Osteoblast (primary cell): ENCODE measurements at places on chromosomes 16 and 17. TPM values are rescaled to one million over a fixed set of nuclear protein-coding genes. Genes with fewer than 3 reads are reported as not detected.

- no peaks in the 10 kb centered on the region for H3K27me3 ChIP-seq
- no peak overlapping the region for H3K4me3 ChIP-seq
- no peak overlapping the region for H3K27ac ChIP-seq
Observed at GRCh38 chr17:29114141-29114540, 66.1 kb downstream of the MYO18A start.

GRCh38 chr16:13300066-13300840 lies 398.9 kb downstream of the SHISA9 start:
- H3K27me3 ChIP-seq, result no peaks in the 10 kb centered on the region
- no peak overlapping the region for H3K4me3 ChIP-seq
- DNase-seq, result no peak
- H3K27ac ChIP-seq, result no peak overlapping the region
- H3K36me3 ChIP-seq, result no peaks in the 10 kb centered on the region
- no peaks in the 10 kb centered on the region for H3K4me1 ChIP-seq

DNA sequence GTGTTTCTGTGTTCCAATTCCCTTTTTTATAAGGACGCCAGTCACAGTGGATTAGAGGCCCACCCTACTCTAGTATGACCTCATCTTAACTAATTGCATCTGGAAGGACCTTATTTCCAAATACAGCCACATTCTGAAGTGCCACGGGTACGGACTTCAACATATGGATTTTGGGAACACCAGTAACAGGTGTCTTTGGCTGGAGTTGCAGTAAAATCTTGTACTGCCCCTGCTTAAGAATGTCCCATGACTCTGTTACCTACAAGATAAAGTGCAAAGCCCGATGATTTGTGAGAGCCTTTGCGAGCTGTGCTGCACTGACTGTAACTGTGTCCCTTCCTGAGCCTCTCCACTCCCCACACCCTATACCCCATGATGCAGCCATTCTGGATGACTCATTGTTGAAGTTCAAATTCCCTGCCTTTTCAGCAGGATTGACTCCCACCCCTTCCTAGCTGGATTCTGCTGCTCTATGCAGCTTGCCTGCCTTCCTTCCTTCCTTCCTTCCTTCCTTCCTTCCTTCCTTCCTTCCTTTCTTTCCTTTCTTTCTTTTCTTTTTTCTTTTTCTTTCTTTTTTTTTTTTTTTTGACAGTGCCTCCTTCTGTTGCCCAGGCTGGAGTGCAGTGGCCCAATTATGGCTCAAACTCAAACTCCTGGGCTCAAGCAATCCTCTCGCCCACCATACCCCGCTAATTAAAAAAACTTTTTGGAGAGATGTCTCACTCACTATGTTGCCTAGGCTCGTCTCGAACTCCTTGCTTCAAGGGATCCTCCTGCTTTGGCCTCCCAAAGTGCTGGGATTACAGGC lies 2.1 kb downstream of the HCRT start:
- H3K27me3 ChIP-seq, result peaks cover 32% of the 10 kb centered on the region
- DNase-seq, result peak; percentile 97
- H3K27ac ChIP-seq, result no peak overlapping the region
- peak overlapping the region; percentile 82 for H3K4me3 ChIP-seq
- H3K4me1 ChIP-seq, result peaks cover 26% of the 10 kb centered on the region

DNA sequence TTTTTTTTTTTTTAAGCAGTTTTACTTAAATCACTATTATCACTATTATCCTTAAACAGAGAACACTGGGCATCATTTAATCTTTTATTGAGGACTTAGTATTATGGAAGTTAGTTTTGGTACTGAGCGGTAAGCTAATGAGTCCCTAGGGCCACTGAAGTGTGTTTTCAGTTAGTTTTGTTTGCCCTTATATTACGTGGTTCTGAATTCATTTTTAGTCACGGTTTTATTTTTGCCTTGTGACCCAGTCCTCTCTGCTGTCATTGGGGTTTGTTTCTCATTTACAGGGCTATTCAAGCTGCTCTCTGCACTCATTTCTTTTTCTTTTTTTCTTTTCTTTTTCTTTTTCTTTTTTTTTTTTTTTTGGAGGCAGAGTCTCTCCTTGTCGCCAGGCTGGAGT lies 17.3 kb downstream of the RABEP1 start:
- H3K27me3 ChIP-seq, result no peaks in the 10 kb centered on the region
- H3K4me1 ChIP-seq, result peaks cover 4% of the 10 kb centered on the region
- H3K27ac ChIP-seq, result peak overlapping the region; percentile 1
- H3K4me3 ChIP-seq, result no peak overlapping the region
- no peaks in the 10 kb centered on the region for H3K36me3 ChIP-seq

- H3K4me3 ChIP-seq, result no peak overlapping the region
- no peak for DNase-seq
- H3K36me3 ChIP-seq, result no peaks in the 10 kb centered on the region
- H3K27me3 ChIP-seq, result no peaks in the 10 kb centered on the region
- H3K27ac ChIP-seq, result no peak overlapping the region
Observed at GRCh38 chr17:12909046-12909445, 108.8 kb downstream of the ELAC2 start.

DNA sequence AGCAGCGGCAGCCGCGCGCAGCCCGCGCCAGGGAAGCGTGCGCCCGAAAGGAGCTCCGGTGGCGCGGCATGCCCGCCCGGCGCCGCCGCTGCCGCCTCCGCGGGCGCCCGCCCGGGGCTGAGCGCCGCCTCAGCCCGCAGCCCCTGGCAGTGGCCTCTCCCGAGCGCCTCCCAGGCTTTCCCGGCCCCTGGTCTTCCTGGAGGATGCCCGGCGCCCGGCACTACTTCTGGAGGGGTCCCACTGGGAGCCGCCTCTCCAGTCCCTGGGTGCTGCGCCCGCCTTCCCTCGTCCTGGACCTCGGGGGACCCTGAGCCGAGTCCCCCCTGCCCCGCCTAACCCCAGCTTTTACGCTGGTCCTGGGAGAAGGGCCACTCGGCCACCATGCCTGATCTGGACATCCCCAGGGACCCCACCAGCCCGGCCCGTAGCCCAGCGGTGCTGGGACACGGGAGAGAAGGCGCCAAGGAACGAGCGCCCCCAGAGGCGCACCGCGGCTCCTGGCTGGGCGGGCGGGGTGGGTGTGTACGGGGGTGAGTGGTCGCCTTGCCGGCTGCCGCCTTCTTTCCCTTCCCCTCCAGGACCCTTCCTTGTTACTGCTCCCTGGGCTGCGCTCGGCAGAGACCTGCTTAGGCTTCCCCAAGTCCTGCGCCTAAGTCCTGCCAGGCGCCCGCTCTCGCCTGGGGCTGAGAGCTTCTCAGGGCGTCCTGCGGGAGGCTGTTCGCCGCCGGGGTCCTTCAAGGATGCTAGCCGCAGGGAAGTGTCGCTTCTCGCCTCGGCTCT lies 704 bp downstream of the ASIC2 start:
- no peak for DNase-seq
- peaks cover 7% of the 10 kb centered on the region for H3K27me3 ChIP-seq
- H3K4me1 ChIP-seq, result no peaks in the 10 kb centered on the region
- H3K27ac ChIP-seq, result no peak overlapping the region
- no peak overlapping the region for H3K4me3 ChIP-seq
- no peaks in the 10 kb centered on the region for H3K36me3 ChIP-seq

DNA sequence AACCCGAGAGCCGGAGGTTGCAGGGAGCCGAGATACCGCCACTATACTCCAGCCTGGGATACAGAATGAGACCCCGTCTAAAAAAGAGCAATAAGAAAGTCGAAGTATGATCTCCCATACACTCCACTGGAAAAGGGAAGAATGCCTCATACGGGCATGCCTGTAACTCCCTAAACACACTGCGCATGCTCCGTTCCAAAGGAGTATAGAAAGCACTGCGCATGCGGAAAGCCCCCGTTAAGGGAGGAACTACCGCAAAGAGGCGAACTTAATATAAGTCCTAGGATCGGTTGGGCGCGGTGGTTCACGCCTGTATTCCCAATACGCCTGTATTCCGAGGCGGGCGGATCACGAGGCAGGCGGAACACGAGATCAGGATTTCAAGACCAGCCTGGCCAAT lies 313.1 kb upstream of the ERCC4 start:
- no peak overlapping the region for H3K4me3 ChIP-seq
- no peak for DNase-seq
- no peaks in the 10 kb centered on the region for H3K36me3 ChIP-seq
- no peak overlapping the region for H3K27ac ChIP-seq

DNA sequence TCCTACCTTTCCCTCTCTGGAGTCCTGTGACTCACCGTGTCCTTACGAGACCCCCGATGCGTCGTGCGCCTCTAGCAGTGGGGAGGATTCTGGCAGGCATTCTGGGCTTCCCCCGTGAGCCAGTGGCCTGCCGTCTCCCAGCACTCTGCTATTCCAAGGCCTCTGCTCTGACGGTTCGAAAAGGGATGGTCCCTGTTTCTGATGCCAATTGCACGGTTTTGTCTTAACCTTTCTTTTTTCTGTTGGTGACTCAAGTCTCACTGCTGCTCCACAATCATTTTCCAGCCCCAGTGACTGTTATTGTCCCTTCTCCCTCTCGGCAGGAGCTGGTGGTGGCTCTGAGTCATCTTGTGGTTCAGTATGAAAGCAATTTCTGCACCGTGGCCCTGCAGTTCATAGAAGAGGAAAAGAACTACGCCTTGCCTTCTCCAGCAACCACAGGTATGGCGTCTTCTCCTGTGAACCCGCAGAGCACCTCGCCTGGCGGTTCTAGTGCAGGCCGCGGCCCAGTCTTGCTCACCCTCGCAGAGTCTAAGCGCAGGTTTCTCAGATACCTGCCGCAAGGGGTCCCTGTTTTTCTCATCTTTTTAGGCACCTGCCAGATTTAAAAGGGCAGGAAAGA lies 100.1 kb upstream of the CHMP6 start:
- DNase-seq, result peak; percentile 99
- H3K27me3 ChIP-seq, result no peaks in the 10 kb centered on the region
- H3K4me1 ChIP-seq, result peaks cover 29% of the 10 kb centered on the region
- peaks cover 19% of the 10 kb centered on the region for H3K36me3 ChIP-seq
- peak overlapping the region; percentile 100 for H3K27ac ChIP-seq

DNA sequence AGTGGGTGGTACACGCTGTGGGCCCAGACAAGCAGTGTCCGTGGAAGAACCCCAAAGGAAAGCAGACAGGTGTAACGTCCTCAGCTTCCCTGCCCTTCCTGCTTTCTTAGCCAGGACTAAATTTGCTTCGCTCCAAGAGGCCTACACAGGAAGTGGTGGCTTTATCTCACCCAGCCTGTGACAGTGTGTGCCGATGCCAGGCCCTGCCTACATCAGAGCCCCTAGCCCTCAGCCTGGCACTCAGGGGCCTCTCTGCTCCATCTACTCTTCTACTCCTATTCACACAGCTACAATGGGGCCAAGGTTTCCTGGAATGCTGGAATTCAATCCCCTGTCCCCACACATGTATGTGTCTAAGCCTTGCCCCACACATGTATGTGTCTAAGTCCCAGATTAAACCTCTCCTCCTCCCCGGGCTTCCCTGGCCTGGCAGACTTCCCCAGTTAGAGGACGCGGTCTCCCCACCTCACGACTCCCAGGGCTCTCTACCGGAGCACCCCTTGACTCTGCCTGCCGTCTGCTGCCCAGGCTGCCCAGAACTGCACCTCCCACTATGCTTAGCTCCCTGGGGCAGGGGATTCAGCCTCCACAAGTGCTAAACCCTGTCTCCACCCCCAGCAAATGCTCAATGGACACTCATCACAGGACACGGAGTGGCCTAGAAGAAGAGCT lies 8.2 kb downstream of the PGAP3 start:
- H3K4me3 ChIP-seq, result no peak overlapping the region
- no peaks in the 10 kb centered on the region for H3K36me3 ChIP-seq
- no peaks in the 10 kb centered on the region for H3K27me3 ChIP-seq
- no peaks in the 10 kb centered on the region for H3K4me1 ChIP-seq
- H3K27ac ChIP-seq, result no peak overlapping the region

RGS11 gene
- 0.36 and 0.59 TPM in 2 replicates for total RNA-seq

DNA sequence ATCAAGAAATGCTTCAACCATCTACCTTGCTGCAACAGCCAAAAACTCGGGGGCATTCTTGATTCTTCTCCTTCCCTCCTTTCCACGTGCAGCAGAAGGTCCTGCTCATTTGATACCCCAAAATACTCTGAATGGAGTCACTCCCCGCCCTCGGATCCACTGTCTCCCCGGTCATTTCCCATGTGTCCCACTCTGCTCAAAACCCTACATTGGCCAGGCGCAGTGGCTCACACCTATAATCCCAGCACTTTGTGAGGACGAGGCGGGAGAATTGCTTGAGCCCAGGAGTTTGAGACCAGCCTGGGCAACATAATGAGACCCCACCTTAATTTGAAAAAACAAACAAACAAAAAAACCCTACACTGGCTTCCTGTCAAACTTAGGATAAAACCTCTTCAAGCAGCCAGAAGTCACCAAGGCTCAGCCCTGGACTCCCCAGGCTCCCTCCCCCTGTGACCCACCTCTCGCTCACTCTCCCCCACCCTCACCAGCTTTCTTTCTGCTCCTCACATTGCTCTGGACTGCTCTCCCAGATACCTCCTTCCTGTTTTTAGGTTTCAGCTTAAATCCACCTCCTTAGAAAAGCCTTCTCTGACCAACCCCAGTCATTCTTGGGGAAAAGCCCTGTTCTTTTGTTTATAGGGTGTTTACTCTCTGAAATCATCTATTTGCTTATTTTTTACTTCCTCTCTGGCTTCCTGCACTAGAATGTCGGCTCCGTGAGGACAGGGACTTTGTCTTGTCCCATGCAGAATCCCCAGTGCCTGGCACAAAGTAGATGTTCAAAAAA lies 2.8 kb downstream of the SLC13A2 start:
- peaks cover 31% of the 10 kb centered on the region for H3K27me3 ChIP-seq
- H3K4me1 ChIP-seq, result no peaks in the 10 kb centered on the region
- DNase-seq, result peak; percentile 51
- H3K27ac ChIP-seq, result no peak overlapping the region

DNA sequence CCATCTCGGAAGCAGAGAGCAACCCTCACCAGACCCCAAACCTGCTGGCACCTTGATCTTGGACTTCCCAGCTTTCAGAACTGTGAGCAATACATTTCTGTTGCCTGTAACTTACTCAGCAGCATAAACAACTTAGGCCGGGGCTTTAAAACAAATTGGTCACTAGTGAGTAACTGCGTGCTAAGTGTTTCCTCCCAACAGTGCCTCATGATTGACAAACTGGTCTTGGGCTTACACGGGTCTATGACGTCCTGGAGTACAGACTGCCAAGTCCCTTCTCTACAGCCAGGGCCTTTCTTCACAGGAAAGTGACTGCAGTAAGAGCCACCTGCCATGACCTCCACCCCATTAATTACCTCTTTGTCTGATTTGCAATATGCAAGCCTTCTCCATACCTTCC lies 136.7 kb downstream of the XYLT1 start:
- H3K4me3 ChIP-seq, result no peak overlapping the region
- peak; percentile 93 for DNase-seq
- H3K36me3 ChIP-seq, result no peaks in the 10 kb centered on the region
- H3K27me3 ChIP-seq, result no peaks in the 10 kb centered on the region

ARHGAP23 gene
- 47.0 and 49.8 TPM in 2 replicates for total RNA-seq

FAM20A gene
- total RNA-seq, result 63.3 and 72.2 TPM in 2 replicates

ZSCAN10 gene
- not detected in 2 replicates for total RNA-seq

ACSM2A gene
- total RNA-seq, result not detected in 2 replicates
